T-helper 9 cell (primary cell): ENCODE measurements at places on chromosomes 1 and 21.

GRCh38 chr1:7608628-7609305, 162.3 kb upstream of the VAMP3 start:
- no peak for DNase-seq

- DNase-seq: no peak
Observed at GRCh38 chr1:151406176-151406575, 6.8 kb downstream of the PSMB4 start.

- DNase-seq: no peak
Observed at GRCh38 chr1:119431836-119432235, 16.9 kb downstream of the HSD3B2 start.

DNA sequence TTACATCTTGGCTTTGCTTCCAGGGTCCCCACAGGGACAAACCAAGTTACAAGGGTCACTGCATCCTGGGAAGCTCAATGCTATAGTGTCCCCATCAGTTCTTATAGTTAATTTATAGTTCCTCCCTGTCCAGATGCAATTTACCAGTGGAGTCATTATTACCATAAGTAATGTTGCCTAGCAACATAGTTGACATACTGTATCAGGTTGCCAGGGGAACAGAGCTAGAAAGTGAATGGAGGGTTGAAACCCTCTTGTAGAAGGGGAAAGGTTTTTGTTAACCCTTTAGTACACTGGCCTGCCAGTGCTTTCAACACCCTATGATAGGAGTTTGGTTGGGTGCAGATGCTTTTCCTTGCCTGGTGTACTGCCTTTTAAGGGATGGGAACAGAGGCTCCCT, 34.3 kb upstream of the TTC4 start:
- DNase-seq: no peak

DNA sequence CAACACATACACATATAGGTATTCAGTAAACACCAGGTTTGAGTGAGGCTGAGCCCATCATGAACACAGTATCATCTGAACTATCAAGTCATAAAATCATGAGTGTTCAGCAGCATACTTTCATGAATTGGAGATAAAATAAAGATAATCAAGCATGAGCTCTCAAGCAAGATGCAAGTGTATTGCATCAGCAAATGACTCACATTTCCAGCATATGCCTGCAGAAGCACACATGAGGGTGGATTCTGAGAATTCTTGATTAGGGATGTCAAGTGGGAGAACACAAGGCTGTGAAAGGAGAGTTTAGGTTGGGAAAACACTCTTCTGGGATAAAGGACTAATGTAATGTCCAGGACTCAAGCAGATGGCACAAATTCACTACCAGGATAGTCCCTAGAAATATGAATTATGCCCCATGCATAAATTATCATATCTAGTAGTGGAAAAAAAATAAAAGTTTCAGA, 299.2 kb downstream of the SRGAP2C start:
- no peak for DNase-seq

DNA sequence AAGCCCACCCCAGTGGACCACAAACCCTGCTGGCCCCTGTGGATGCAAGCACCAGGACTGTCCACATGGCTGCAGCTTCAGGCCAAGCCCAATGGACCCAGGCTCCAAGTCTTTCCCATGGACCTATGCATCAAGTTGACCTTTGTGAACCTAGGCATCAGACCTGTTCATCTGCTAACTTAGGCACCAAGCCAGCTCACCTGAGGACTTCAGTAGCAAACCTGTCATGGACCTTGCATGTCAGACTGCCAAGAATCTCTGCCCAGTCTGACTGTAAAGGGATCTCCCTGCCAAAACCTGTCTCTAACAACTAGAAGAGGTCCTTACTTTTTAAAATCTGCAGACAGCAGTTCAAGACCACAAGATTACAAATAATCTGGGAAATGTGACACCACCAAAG, 37.8 kb downstream of the FMO3 start:
- DNase-seq: no peak

DNA sequence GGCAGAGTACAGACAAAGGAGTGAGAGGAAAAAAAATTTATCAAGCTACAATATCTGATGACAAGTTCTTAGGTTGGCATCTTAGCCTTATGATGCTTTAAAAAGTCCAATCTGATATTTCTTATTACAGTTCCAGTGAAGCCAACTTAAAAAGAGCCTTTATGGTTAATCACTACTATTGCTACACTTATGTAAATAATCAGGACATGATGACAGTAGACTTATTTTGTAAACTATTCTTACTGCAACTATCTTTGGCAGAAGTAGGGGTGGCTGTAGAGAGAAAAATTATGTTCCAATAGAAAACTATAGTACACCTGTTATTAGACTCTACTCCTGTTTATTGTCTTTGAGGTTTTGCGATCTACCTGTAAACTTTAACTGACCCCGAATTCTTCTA, 25.8 kb upstream of the NUF2 start:
- no peak for DNase-seq

- DNase-seq: no peak
Observed at GRCh38 chr1:12757836-12758235, 11.8 kb downstream of the CFAP107 start.

DNA sequence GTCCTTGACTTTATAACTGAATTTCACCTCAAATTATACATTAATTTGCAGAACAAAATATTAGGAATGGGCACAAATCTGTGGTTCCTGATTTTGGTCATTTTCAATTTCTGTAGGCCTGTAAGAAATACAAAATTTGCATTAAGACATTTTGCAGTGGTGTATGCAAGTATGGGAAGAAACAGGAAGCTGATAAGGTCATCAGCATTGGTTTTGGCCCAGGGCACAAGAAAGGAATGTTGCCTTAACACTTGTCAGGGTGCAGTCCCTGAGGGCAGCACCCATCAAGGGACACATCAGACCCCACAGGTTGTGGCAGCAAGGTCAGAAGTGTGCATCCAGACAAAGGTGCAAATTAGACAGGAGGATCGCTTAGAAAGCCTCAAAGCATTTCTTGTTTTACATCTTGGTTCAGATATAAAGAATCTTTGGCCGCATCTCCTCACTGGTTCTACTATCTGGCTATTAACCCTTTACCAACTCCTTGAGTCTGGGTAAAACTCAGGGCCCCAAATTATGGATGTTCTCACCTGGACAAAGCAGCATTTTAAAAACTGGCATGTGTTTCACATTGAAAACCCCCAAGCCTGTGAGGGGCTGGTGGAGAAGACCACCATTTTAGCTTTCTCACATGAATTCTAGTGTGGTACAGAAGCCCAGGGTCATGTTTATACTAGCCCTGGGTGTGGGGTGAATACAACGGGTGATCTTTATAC, 182.4 kb downstream of the CDC7 start:
- DNase-seq: no peak

DNA sequence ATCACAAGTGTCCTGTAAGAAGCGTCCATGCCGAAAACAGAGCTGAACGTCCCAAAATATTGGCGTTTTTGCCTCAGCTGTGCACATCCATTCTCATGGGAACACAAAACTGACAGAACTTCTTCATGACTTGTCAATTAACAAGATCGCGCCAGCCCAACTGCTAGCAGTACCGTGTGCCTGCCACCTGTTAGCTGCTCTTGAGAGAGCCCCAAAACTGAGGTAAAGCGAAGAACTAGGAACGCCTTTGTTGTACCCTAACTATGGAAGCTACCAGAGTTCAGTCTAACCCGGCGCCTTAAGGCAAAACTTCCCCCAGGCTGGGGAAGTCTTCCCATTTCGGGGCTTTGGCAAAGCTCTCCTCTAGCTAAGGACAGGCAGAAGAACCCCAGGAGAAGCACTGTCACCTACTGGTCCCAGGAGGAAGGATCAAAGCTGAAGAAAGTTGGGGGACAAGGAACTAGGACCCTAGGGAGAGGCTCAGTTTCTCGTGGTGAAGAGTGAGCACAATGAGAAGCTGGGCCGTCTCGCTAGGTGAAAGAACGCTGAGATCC, 719 bp downstream of the EYA3 start:
- no peak for DNase-seq

DNA sequence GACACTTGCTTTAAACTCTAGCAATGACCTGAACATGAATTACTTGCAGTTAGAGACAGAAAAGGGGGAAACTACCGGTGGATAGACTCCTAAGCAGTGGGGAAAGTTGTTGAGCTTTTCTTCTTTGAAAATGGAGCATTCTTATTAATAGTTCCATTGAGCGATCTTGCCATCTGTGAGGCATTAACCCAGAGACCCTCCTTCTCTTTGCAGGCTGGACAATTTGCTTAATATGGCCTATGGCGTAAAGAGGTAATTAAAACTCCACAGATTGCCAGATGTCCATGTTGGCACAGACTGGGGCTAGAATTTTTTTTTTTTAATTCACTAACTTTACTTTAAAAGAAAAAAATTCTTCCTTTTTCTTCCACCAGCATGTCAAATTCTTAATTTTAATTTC, 88.5 kb downstream of the ELAVL4 start:
- no peak for DNase-seq

DNA sequence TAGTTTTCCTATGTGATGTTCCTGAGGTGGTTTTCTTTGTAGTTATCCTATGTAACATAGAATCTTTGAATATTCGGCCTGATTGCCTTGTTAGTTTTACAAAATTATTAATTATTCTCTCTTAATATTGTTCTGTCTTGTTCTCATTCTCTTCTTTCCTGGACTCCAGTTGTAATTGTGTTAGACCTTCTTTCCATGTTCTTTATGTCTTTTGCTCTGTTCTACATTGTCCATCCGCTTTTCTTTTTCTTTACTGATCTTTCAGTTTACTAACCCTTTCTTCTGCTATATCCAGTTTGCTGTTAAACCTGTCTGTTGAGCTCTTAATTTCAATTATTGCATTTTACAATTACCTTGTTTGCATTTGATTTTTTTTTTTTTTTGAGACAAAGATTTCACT, 89.3 kb downstream of the PEX14 start:
- DNase-seq: no peak

DNA sequence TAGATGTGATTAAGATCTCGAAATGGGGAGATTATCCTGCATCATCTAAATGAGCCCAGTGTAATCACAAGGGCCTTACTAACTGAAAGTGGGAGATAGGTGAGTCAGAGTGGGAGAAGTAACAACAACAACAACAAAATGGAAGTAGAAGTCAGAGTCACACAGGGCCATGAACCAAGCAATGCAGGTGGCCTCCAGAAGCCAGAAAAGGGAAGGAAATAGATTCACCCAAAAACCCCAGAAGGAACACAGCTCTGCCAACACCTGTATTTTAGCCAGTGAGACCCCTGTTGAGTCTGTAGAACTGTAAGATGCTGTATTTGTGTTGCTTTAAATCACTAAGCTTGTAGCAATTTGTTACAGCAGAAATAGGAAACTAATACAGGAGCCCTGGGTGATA, 4.1 kb downstream of the TAGLN2 start:
- DNase-seq: no peak

GRCh38 chr1:160829766-160830165, 32.9 kb downstream of the CD244 start:
- no peak for DNase-seq

- DNase-seq: no peak
Observed at GRCh38 chr1:207248544-207249198, 72.8 kb upstream of the CD55 start.

GRCh38 chr21:42526379-42526727, 12.7 kb downstream of the SLC37A1 start:
- no peak for DNase-seq

- DNase-seq: no peak
Observed at GRCh38 chr1:70486676-70487458, 75.8 kb downstream of the CTH start.

DNA sequence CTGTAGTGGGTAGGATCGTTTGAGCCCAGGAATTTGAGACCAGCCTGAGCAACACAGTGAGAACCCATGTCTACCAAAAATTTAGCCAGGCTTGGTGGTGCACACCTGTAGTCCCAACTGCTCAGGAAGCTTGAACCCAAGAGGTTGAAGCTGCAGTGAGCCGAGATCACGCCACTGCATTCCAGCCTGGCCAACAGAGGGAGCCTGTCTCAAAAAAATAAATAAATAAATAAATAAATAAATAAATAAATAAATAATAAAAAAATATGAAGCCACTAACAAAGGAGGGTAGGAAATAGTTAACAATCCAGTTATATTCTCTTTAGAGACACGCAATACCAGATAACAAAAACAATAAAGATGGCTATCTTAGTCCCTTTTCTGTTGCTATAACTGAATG, 11.9 kb upstream of the CBR3 start:
- no peak for DNase-seq

DNA sequence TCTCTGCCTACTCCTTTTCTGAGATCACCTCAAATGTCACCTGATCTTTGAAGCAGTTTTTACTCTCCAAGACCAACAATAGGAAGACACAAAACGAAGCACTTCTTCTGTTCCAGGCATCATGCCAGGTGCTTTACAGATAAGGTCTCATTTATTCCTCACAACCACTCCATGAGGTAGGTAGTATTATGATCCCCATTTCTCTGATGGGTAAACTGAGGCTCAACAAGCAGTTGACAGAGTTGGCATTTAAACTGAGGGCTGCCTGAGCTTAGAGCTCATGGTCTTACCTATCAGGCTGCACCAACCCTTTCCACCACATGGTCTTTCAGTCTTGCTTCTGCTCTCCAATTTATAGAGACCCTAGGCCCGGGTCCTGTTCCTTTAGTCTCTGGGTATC, 147.2 kb upstream of the JUN start:
- no peak for DNase-seq

- no peak for DNase-seq
Observed at GRCh38 chr1:39160703-39161102, 43.8 kb upstream of the MACF1 start.

GRCh38 chr1:5878971-5879370, 113.3 kb downstream of the NPHP4 start:
- DNase-seq: no peak

- DNase-seq: no peak
Observed at GRCh38 chr1:184471686-184472085, 84.9 kb downstream of the C1orf21 start.

- DNase-seq: no peak
Observed at GRCh38 chr1:91583326-91583755, 82.7 kb downstream of the CDC7 start.

GRCh38 chr21:28444111-28444510, 548.6 kb downstream of the LTN1 start:
- no peak for DNase-seq

GRCh38 chr1:219422811-219423598, 189.9 kb downstream of the ZC3H11B start:
- DNase-seq: no peak

DNA sequence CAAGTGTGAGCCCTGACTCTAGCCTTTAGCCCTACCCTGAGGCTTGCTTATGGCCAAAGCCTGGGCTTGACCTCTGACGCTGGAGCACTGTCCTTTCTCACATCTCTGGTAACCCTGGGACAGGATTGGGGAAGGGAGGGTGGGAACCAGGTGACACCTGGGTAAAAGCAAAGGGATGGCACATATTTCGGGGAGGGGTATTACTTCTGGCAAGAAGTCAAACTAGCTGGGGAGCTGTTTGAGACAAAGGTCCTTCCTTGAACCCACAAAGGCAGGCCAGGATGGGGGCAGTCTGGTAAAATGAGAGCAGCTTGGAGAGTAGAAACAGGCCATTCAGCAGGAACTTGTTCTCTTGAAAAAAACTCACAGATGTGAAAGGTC, 2.0 kb downstream of the MOB3C start:
- DNase-seq: no peak
